Body of pancreas (tissue), 4 donors: ENCODE measurements at places on chromosomes 7 and 10.

DNA sequence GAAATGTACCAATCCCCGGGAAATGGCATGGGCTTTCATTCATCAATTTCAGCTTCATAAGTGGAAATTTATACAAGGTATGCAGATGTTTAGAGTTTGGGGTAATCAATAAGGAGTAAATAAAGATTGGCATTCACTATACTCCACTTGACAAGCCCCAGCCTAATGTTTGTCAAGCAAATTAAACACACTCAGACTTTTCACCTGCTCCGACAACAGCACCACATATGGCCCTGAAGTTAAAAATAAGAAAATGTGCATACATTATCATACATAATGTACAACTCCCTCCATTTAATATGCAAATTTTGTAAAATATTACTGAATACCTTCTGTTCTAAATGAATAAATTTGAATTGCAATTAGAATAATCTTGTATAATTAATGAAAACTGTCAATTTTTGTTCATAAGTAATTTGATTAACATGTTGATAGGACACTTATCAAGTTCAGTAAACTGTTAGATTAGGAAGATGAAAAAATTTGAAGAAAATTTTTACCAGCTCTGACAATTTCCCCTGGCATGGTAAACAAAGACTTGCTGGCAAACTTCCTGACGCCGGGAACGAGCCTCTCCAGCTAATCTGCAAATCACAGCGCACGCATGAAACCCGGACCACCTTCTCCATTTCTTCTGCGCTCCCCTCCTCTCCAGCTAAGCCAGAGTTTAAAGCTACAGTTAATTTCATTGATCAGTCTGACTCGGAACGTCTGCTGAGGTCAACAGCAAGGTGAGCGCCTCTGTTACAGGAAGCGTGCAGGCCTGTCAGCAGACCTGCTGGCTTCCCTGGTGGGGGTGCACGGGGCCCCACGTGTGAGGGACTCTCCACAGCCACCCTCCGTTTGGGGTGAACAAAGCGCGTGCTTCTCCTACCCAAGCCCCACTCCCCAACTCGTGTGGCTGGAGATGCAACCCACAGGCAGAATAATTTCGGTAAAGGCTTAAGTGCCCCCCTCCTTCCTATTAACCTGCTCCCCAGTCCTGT lies 70.7 kb downstream of the EBF3 start:
- no peak for DNase-seq

DNA sequence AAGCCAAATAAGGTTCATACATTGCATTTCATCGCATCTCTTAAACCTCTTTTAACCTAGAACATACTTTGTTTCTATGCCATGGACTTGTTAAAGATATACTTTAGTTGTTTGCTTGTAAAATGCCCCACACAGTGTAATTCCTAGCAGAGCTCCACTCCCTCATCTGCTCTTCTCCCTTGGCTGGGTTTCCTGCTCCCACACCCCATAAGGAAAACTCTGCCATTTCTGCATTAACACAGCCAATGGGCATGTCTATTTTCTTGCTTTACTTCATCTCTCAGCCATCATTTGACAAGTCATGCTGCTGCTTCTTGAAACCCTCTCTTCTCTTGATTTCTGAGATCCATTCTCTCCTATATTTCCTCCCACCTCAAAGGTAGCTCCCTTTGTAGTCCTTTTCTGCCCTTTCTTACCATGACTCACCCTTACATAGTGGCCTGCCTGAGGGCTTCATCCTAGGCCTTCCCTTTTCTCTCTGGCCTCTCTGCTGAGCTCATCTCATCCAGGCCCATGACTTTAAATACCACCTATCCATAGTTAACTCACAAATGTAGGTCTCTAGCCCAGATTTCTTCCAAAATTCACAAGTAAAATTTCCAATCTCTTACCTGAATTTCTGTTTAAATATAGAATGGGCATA lies 471.4 kb downstream of the ADRA2A start:
- no peak for DNase-seq

- no peak for DNase-seq
These were observed 25.2 kb downstream of the CDHR3 start for GRCh38 chr7:105988276-105988675.

- peak; percentile 31 for DNase-seq
These were observed 8.6 kb downstream of the PNLIPRP2 start for GRCh38 chr10:116629340-116629739.
